Stimulated activated CD4-positive, alpha-beta T cell treated with anti-CD3 and anti-CD28 coated beads, Interleukin-12 subunit alpha, Interleukin-12 subunit beta, amount 100 ng/mL, for 4 hours (primary cell): ENCODE measurements at places on chromosomes 3 and 15.

- no peak for DNase-seq
Measured at GRCh38 chr15:53716909-53717876, 42.3 kb downstream of the WDR72 start.

GRCh38 chr3:59334585-59334984 is 284.8 kb upstream of the CFAP20DC start:
- no peak for DNase-seq

- DNase-seq, result peak; percentile 32
Measured at GRCh38 chr3:143119974-143120715, 574 bp downstream of the CHST2 start.

DNA sequence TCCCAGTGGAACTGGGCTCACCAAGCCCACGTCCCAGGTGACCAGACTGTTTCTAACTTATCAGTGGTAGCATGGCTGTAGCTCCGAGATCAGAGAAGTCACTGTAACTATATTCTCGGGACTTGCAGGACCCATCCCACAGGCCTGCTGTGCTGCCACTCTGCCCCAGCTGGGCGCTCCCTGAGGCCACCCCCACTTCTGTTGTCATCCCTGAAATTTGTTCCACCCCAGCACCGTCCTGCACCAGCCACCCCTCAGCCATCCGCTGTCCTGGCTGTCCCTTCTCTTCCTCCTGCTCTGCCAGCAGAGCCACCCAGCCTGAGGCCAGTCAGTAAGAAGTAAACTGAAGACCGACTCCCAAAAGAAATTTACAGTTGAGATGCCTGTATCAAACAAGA is 33.0 kb upstream of the VILL start:
- DNase-seq, result no peak

- DNase-seq, result no peak
Measured at GRCh38 chr15:39556461-39556860, 24.4 kb upstream of the THBS1 start.

DNA sequence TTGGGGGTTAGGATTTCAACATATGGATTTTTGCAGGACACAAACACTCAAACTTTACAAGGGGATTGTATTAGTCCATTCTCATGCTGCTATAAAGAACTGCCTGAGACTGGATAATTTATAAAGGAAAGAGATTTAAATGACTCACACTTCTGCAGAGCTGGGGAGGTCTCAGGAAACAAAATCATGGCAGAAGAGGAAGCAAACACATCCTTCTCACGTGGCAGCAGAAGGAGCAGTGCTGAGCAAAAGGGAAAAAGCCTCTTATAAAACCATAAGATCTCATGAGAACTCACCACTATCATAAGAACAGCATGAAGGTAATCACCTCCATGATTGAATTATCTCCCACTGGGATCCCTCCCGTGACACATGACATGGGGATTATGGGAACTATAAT is 1183.1 kb downstream of the ZPLD1 start:
- DNase-seq, result no peak

DNA sequence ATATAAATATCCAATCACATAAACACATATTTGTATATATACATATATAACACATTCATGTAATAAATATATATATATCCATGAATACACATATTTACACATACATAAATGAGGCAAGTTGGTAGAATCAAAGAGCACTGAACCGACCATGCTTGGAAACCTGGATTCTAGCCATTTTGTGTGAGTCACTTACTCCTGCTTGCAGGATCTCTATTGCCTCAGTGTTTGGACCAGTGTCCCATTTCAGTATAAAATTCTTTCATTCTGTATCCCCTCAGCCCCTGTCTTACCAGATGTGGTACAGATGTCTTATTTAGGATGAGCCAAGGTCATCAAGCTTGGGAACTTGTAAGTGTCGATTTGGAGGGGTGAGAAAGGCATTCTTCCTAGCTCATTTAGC is 391.4 kb upstream of the FRG2C start:
- no peak for DNase-seq

DNA sequence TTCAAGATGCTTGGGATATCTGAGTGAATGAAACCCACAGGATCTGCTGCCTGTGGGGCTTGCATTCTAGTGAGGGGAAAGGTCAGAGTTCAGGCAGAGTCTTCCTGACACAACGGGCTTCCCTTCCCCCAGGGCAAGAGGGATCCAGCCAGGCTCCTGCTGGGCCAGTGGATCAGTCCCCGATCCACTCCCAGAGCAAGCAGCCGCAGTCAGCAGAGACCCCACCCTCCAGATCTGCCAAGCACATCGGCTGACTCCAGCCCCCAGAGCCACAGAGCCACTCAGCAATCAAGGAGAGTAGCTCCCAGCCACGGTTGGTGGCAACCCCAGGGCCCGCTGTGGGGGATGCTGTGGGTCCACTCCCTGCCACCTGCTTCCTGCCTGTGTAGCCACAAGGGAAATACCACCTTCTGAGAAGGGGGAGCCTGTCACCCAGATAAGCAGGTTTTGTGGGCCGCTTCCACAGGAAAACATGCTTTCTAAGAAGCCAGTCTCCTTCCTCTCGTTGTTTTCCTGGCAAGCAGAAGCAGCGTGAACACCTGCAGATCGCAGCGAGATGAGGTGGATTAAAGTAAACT is 44.9 kb downstream of the CPN2 start:
- no peak for DNase-seq

DNA sequence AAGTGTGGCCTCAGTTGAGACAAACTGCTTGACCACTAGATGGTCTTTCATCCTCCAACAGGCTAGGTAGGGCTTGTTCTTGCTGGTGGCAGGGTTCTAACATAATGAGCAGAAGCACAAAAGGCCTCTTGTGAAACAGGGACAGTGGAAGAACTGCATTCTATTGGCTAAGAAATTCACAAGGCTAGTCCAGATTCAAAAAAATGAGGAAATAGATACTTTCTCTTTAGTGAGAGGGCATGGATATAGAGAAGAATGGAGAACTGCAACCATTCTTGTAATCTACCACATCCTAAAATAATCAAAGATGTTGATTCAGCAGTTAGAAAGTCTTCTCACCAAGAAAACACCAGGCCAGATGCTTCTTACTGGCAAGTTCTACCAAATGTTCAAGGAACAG is 143.7 kb upstream of the LRIG1 start:
- no peak for DNase-seq

DNA sequence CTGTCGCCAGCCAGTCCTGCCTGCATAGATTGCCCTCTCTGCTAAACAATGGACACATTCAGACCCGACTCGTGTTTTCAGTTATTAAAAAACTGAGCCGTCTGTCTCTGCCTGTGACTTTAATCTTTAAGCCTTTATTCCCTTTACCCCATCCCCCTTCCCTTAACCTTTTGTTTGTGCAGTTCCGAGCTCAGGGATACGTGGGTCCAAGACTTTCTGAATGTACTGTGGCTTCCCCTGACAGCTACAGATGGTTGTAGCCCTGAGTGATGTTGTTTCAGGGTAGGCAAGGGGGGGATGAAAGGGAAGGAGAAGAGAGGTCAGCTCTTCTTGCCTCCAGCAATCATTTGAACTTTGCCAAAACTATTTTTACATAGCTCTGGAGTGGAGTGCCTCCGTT is 44.6 kb downstream of the EEFSEC start:
- no peak for DNase-seq

GRCh38 chr3:171790574-171790897 is 19.7 kb downstream of the PLD1 start:
- DNase-seq, result no peak

- DNase-seq, result no peak
Measured at GRCh38 chr15:27278761-27279160, 307.8 kb downstream of the GABRG3 start.

DNA sequence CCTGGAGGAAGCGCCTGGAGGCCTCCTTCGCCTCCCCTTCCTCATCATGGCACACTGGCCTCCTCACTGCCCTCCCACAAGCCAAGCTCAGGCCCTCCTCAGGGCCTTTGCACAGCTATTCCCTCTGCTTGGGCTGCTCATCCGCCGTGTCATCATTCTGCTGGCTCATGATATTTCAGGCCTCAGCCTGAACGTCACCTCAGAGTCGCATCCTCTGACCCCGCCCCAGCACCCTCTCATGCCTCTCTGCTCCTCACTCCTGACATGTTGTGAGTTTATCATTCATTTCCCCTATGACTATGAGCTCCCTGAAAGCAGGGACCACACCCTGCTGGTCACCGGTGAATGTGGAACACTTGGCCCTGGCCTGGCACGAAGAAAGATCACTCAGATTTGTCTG is 20.7 kb upstream of the POC1A start:
- no peak for DNase-seq

- no peak for DNase-seq
Measured at GRCh38 chr3:118055381-118055780, 979.3 kb downstream of the IGSF11 start.

- no peak for DNase-seq
Measured at GRCh38 chr15:60751985-60752952, 273.3 kb upstream of the ICE2 start.

GRCh38 chr3:186083746-186084145 is 25.1 kb downstream of the ETV5 start:
- DNase-seq, result no peak

- DNase-seq, result no peak
Measured at GRCh38 chr3:54214845-54215244, 92.5 kb downstream of the CACNA2D3 start.

DNA sequence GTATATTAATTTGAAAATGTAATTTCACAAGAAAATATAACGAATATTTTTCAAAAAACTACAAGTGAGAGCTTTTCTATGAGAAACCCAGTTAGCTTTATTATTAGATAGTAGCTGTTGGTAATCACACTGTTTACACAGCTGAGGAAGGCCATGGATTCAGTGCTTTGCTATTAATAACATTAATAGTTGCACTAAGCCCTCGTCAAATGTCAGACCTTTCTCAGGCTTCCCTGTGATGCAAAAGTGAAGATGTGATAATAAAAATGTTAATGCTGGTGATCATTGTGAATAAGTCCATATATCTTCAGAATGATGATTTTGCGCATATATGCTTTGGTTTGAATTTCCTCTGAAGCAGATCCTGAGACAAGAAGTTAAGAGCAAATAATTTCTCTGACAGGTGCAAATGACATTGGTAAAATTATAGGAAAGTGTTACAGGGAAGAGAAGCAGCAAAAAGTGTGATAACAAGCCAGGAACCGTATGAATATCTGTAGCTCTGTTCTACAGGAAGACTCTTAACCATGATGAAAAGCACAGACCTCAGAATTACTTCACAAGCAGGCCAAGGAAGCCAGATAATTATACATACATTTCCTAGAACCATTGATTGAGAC is 56.5 kb upstream of the CNTN6 start:
- no peak for DNase-seq

- no peak for DNase-seq
Measured at GRCh38 chr15:33163816-33164215, 30.7 kb downstream of the FMN1 start.

DNA sequence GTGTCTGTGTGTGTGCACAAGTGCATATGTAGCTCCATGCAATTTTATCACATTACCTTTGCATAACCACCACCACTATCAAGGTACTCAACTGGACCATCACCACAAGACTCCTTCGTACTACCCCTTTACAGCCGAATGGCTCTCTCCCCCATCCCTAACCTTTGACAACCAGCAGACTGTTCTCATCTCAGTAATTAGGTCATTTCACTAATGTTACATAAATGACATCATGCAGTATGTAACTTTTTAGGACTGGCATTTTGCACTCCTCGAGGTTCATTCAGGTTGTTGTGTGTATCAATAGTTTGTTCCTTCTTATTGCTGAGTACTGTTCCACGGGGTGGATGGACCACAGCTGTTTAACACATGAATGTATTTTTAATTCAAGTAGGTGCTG is 121.8 kb upstream of the SLC6A11 start:
- DNase-seq, result no peak

DNA sequence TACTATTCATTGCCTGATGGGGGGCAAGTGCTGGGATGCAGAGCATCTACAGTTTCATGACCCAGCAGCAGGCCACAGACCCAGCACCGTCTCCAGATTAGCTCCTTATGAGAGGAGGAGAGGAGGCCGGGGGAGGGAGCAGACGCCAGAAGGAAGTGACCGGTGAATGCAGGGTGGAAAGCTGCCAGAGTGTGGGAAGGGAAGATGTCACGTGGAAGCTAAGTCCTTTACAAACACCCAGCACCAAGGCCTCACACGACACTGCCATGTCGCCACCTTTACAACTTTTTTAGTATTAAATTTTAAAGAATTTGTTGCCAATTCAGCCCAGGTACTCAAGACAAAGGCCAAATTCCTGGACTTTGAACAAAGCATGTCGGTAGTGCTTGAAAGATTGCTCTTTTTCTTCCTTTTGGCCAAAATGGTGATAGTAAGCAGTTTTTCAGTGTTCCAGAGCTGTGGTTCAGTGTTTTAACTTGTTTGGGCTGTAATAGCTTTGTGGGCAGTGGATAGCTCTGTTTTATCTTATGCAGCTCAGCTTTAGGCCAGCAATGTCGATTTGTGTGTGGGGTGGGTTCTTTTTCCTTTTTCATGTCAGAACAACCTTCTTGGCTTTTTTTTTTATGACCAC is 58.2 kb downstream of the ZBTB38 start:
- DNase-seq, result no peak

DNA sequence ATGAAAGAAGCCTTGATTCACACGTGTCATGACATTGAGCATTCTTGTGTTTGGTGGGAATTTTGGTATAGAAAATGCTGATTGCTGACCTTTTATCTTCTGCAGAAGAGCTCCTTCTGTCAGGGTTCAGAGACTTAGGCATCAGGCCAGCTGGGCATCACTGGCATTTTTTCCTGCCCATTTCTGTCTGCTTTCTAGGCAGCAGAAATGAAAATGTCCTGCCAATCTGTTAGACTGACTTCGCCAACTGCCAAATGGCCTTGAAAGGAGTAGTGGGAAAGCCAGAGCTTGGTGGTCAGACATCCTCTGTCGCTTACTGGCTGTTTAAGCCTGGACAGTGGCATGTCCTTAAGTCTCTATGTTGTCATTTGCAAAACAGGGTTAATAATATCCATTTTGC is 57.4 kb downstream of the EEFSEC start:
- DNase-seq, result no peak

GRCh38 chr3:186052096-186052840 is 56.6 kb downstream of the ETV5 start:
- no peak for DNase-seq

DNA sequence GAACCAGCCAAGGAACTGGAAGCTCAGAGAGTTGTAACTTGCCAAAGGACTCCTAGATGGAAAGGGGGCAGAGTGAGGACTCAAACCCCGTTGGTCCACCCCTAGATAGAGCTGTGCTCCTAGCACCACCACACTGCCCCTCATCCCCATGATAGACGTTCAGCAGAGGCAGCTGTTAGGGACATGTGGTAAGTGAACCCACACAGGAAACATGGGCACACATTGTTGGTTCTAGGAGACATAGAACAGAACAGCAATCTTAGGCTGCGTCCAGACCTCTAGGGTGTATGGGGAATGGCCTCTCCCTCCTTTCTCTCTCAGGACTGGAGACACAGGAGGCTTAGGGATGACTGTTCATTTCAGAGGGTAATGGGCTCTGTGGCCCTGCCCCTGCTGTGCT is 102.7 kb downstream of the ANP32A start:
- DNase-seq, result no peak

DNA sequence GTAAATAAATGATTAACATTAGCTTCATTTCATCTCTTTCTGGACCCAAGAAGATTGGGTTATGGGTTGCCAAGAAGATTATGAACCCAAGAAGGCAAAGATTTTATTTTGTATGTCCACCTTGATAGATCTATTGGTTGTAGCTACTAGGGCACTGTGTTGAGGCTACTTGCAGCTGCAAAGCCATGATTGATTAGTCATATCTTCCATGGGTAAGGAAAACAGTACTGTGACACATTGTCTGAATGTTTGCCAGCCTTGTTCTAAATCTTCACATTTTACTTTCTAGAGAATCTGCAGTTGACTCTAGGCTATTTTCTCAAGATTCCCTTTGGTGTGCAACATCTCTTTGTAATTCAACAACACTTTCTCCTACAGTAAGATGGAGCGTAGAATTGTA is 229.2 kb upstream of the KCNH8 start:
- no peak for DNase-seq

- no peak for DNase-seq
Measured at GRCh38 chr3:86245360-86245759, 745.6 kb downstream of the VGLL3 start.
